Stimulated activated CD4-positive, alpha-beta T cell treated with anti-CD3 and anti-CD28 coated beads, TNF-alpha, amount 100 ng/mL, for 24 hours (primary cell): ENCODE measurements at places on chromosomes 5 and 9.

- no peak for DNase-seq
Observed at GRCh38 chr5:543351-543750, 19.1 kb upstream of the SLC9A3 start.

DNA sequence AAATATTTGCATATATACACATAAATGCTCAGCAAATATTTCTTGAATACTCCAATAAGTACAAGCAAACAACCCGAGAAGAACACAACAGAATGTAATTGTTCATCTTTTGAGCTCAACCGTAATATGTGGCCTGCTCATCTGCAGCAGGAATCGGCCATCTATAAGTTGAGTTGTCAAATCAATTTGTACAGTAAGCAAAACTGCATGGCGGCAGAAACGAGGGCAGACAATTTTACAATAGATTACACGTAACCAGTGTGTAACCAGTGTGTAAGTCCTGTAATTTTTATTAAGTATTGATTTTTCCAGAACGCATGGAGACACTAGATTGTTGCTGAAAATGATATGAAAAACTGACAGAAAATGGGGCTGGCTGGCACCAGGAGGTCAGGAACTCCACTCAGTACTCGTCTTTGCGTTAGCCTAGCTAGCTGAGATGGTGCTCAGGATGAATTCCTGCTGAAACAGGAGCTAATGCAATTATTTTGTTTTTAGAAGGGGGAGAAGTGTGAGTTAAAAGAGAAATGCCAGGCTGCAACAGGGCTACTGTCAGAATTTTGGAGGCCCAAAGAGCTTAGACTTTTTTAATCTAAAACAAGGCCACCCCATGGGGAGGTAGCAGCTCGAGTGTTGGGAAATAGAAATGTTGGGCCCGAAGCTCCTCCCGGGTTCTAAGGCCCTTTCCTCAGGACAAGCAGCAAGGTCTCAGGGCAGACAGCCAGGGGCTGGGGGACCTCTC lies 682 bp downstream of the DHX29 start:
- no peak for DNase-seq

DNA sequence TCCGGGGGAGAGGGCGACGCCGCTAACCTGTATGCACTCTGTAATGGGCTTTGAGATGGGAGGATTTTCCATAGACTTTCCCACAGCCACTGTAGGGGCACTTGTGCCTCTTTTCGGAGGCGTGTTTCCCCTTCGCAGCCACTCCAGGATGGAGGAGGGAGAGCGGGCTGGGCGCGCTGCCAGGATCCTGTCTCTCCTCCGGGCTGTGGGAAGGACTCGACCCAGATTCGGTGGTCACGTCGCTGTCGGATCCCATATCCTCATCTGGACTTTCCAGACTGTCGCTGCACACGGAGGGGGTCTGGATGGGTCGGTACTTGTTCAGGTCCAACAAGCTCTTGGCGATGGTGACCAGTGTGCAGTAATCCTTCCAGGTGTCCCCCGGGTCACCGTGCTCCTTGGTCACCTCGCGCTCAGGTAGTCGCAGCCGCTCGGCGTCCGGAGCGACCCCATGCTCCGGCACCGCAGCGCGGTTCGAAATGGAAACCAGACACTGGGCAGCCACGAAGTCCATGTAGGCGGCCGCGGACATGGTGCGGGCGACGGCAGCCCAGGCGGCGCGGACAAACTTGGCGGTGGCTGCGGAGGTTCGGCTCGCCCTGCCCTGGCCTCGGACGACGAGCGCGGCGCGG lies 1.5 kb downstream of the KLF9 start:
- no peak for DNase-seq

GRCh38 chr5:603081-603998 lies 8.8 kb upstream of the CEP72 start:
- no peak for DNase-seq

DNA sequence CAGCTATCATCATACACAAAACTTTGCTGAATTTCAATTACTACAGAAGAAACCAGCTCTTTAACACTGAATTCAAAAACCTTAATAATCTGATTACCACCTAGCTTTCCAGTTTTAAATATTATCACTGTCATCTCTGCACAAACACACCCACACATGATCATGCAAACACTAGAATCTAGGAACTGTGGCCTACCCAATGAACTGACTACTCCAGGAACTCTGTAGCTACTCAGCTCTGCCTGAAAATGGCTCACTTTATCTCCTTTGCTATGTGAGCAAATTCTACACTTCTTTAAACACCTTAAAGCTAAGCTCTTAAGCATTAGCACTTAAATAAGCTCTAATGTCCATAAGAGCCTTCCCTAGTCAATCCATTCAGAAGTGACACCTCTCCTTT lies 123.3 kb upstream of the DPYSL3 start:
- no peak for DNase-seq

GRCh38 chr9:5644501-5644900 lies 15.6 kb downstream of the RIC1 start:
- no peak for DNase-seq

- DNase-seq: no peak
Observed at GRCh38 chr5:149452007-149452664, 73.0 kb upstream of the IL17B start.

DNA sequence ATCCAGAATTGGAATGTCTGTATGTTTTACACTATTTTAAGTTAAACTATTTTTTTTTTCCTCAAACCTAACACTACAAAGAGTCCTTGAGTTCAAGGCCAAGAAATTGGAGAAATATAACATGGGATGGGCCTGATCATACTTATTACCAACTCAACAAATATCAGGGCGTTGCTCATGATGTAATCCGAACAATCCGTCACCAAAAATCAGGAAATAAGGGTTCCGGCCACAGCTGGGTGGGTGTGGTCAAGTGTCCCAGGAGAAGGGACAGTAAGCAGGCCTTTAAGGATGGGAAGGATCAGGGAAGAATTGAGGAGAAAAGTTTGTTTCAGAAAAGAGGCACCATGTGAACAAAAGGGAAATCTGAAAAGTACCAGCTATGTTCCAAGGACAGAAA lies 29.8 kb downstream of the MED27 start:
- no peak for DNase-seq

GRCh38 chr5:156008844-156009243 lies 318.1 kb upstream of the SGCD start:
- no peak for DNase-seq

DNA sequence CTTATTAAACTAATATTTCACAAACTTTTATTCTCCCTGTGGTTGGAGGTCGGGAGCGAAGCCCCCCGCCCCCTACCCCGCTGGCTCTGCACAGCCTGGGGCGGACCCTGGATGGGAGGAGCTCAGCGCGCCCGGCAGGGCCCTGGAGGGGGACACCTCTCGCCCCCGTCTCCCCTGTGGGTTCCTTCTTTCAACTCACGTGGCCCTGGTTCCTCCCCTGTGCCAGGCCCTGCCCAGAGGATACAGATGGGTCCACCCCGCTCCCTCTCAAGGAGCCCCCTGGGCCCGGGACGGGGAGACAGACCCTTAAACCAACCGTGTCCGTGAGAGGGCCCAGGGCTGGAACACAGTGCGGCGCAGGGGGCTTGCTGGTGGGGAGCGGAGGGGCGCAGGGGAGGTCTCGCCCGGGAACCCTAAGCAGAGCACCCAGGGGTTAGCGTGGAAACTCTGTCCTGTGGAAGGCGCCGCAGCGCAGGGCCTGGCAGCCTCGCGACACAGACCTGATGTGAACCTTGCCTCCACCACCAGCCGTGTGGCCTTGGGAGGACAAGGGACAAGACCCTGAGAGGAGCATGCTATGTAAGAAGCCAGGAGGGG lies 103.7 kb upstream of the MVB12B start:
- DNase-seq: no peak

GRCh38 chr5:153742060-153742459 lies 251.6 kb downstream of the GRIA1 start:
- no peak for DNase-seq

- no peak for DNase-seq
Observed at GRCh38 chr9:92035687-92036410, 79.4 kb downstream of the SPTLC1 start.

DNA sequence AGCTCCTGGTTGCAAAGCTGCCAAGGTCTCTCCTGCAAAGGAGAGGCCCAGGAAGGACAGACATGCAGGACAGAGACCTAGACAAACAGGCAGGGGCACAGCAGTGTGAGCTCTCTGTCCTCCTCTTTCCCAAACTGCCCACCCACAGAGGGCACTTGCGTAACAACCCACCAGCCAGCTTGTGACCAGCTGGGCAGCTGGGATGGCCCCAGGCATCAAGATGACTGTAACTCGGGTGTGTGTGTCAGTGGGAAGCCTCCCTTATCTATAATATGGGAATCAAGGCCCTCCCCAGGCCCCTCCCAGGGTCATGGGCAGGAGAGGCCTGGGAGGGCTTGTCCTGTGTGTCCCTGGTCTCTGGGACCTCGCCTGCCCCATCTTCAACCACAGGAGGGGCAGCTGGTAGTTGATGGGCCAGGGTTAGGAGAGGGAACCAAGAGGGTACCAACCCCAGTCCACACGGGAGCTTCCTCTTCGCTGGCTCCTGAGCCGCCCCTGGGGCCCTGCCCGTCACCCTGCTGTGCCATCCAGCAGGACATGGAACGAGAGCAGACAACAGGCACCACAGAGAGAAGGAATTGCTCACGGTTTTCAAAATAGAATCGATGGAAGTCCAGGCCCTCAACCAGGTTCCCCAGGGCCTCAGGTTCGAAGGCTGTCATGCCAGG lies 37.9 kb downstream of the SLC6A7 start:
- DNase-seq: no peak

DNA sequence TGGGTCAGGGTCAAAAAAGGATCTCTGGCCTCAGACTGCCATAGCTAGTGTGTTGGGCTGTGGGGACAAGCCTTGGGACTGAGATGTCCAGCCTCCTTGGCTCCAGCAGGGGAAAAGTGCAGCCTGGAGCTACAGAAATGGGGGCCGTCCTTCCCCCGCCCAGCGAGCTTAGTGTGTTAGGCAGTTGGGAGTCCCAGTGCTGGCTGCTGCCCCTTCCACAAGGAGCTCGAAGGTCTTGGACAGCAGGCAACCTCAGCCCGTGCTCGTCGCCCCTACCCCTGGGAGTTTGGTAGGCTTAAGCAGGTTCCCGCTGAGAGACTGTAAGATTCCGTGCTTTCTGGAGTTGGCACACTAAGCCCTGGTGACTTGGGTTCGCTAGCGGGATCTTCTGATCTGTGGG lies 293.0 kb upstream of the CDH12 start:
- no peak for DNase-seq

- DNase-seq: no peak
Observed at GRCh38 chr5:151799407-151799806, 27.7 kb downstream of the G3BP1 start.

DNA sequence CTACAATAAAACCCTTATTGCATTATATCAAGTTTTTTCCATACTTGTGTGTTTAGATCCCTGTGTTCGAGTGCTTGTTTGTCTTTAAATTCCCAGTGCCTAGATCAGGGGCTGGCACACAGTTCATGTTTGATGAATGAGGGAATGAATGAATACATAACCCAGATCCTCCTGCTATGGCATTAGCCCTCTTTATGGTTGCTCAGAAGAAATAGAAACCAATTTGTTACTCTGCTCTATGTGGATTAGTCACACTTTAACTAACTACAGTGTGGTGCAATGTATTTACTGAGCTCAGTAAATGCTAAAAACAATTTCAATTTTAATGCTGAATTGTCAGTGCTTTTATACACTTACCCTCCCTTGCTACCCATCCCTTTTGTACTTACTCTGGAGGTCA lies 16.4 kb upstream of the GALNT10 start:
- DNase-seq: no peak

DNA sequence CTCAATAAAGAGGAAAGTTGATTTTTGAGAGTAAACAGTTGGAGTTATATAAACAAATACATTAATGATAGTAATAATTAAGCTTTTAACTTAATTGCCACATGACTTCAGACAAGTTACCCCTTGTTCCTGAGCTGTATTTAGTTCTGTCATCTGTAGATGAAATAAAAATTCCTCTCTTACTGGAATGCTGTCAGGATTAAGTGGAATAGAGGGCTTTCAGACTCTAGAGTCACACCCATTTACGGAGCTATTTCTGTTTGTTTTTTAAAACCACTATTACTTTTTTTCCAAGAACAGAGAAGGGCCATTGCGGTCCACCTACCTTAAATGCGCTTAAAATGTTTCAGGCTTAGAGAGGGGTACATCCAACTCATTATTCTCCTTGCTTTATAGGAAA lies 170.6 kb downstream of the CHSY3 start:
- DNase-seq: no peak

DNA sequence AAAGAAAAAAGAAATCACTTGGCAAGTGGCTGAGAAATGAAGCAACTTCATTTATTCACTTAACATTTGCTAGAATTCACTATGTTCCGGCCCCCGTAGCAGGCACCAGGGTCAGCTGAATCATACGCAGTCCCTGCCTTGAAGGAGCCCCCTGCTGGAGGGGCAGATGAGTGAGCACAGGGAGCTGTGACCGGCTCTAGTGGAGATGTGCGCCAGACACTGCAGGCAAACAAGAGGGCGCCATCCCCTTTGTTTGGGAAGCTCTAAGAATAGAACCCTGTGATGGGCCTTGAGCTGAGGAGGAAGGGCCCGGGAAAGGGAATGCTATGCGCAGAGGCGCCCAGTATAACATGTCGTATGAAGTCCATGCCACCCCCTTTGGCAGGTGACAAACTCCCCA lies 20.2 kb upstream of the RPL26L1 start:
- DNase-seq: no peak

GRCh38 chr5:174172152-174172551 lies 126.6 kb downstream of the NSG2 start:
- DNase-seq: no peak

- no peak for DNase-seq
Observed at GRCh38 chr5:150441813-150442698, 7.5 kb downstream of the RPS14 start.

- no peak for DNase-seq
Observed at GRCh38 chr5:14830210-14831005, 41.2 kb downstream of the ANKH start.

- DNase-seq: no peak
Observed at GRCh38 chr5:37582202-37582601, 203.1 kb downstream of the WDR70 start.

DNA sequence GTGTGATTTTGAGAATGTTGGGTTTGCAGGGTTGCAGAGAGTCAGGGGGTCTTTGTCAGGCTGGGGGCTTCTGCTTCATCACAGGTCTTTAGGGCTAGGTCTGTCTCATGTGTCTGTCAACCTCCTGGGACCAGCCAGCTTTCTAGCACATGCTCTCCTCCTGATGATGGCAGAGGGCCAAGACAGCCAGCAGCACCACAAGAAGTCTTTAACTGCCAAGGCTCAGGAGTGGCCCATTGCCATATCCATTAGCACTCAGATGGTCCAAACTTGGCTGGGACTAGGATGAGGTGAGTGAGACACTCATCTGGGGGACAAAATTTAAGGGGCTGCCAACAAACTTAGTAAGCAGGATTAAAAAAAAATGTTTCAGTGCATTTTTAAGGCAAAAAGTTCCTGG lies 384.2 kb upstream of the CDH10 start:
- no peak for DNase-seq

GRCh38 chr9:105479846-105480245 lies 32.0 kb downstream of the FSD1L start:
- no peak for DNase-seq

DNA sequence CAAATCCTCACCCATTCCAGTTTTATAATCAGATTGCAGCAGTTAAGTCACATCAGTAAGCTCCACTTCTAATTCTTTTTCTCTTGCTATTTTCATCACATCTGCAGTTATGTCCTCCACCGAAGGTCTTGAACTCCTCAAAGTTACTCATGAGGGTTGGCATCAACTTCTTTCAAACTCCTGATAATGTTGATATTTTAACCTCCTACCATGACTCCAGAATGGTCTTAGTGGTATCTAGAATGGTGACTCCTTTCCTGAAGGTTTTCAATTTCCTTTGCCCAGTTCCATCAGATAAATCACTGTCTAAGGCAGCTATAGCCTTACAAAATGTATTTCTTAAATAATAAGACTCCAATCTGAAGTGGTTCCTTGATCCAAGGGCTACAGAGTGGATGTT lies 53.8 kb upstream of the EDIL3 start:
- no peak for DNase-seq
